Central memory CD8-positive, alpha-beta T cell (primary cell): ENCODE measurements at places on chromosomes 5 and 9.

GRCh38 chr9:134243778-134244467 lies 79.6 kb upstream of the RNU6ATAC start:
- no peak for DNase-seq

DNA sequence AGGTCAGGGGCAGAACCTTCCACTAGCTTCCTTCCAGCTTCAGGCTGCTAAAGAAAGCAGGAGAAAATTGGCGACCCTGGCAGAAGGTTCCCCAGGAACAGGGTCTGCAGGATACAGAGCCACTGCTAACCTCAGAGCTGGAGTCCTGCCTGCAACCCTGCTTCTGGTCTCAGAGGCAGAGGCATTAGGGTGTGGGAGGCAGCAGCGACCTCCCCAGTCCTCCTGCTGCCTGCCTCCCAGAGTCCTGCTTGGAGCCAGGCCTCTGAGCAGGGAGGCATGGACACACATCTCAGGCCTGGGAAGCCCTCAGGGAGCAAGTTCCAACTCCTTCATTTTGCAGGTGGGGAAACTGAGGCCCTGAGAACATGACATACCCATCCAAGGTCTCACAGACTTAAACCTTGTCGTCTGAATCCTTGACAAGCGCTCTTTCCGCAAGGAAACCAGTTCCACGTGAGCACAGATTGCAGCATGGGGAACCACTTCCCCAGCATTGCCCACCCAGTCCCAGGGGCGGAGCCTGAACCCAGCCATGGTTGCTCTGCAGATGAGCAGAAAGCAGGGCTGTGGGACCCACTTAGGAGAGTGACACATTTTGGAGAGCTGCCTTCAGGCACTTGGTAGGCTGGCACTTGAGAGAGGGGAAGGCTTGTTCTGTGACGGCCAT lies 28.2 kb upstream of the HAND1 start:
- no peak for DNase-seq

DNA sequence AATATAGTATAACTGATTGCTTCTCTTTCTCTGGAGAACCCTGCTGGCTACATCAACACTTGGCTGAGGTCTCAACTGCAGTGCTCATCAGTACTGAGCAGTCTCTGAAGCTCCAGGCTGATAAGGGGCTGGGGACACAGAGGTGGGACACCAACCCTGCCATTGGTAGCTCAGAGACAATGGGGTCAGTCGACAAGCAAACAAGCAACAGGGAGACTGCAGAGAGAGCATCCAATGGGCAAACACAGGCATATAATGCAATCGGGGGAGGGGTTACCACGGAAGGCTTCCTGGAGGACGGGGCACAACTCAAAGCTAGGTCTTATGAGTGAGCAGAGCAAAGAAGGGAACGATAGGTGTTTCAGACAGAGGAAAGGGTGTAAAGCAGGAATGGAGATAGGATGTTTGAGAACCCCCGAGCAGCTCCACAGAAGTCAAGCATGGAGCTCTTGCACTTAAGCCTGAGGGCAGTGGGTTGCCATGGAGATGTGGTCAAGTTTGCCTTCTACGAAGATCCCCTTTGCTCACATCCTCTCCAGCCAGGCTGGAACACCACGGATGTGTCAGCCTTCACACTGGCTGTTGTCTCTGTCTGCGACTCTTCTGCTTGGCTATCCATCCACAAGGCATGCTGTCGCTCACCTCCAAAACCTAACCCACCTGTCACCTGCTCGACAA lies 21.5 kb upstream of the AKNA start:
- DNase-seq: no peak

DNA sequence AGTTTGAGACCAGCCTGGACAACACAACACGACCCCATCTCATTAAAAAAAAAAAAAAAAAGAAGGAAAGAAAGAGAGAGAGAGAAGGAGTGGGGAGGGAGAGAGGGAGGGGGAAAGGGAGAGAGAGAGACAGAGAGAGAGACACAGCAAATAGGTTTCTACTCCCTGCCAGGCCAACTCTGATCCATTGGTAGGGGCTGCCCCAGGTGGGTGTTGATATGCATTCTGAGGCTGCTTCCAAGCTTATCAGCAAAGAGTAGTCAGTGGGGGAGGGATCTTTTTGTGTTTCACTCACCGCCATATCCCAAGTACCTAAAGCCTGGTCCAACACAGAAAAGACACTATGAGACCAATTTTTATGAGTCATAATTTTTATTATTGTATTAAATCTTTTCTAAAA lies 57.0 kb upstream of the SAP30L start:
- no peak for DNase-seq

- no peak for DNase-seq
These were observed 18.6 kb downstream of the ANKHD1 start for GRCh38 chr5:140420226-140420570.

DNA sequence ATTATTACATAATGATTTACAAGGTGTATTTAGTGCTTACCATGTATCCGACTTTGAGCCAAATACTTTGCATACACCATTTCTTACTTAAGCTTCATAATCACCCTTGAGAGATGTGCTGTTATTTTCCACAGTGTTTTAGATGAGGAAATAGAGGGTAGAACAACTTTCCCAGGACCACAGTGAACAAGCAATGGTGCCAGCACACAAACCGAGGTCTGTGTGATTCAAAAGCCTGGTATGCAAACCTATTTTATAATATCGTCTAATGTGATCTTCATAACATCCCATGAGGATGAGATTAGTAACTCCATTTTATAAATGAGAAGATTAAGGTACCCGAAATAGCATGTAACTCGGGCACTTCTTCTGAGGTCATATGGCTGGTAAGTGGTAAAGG lies 294.7 kb downstream of the NSG2 start:
- no peak for DNase-seq

- no peak for DNase-seq
These were observed 58.6 kb downstream of the PCDHGC5 start for GRCh38 chr5:141547488-141547887.

GRCh38 chr5:150665044-150665443 lies 4.0 kb downstream of the MYOZ3 start:
- no peak for DNase-seq

- DNase-seq: no peak
These were observed 219.4 kb upstream of the TLE4 start for GRCh38 chr9:79352322-79352721.

DNA sequence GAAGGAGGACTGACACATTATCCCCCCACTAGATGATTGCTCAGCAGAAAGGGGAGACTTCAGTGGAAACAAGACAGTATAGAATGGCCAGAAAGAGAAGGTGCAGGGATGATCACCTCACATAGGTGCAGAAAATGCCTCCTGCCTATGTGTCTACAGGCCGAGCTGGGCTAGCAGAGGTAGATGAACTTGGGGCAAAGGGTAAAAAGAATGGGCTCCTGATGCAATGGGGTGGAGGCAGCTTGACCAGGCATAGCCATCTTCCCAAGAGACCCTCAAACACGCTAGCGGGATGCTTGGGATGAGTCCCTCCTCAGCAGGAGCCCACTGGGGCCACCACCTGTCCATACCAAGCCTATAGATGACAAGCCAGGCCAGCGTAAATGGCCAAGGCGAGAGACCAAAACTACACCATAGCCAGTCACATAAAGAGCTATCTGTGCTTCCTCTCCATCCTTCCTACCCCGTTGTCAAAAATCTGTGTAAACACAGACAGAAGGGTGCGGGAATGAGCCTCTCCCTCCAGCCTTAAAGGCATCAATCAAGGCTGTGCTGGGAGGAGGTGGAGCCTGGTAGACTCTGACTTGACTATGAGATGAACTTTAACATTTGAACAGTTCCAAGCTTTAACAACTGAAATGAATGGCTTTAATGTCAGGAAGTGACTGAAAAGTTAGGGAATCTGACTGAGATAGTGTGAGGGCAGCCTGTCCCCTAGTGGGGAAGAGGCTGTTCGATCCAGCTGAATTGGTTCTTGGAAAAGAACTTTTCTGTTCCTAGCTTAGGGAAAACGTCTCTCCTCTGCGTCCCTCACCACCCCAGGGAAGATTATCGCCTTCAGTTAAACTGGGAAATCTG lies 10.4 kb downstream of the C9orf152 start:
- DNase-seq: no peak

- DNase-seq: no peak
These were observed 241.2 kb upstream of the TNC start for GRCh38 chr9:115359017-115359780.

DNA sequence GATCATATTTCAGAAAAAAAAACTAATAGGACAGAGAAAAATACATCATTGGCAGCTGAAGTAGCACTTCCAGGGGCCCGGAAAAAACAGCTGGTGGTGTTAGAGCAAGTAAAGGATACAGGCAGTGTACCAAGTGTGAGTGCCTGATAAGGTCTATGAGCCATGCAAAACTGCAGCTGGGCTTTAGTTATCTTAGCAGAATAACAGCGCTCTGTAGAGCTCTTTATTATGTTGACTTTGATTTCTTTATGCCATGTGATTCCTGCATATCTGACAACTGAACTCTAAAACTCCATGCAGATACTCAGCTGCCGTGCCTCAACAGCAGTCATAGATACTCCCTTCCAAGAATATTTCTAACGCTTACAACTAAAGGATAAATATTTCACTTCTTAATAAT lies 119.5 kb downstream of the CAAP1 start:
- DNase-seq: no peak

DNA sequence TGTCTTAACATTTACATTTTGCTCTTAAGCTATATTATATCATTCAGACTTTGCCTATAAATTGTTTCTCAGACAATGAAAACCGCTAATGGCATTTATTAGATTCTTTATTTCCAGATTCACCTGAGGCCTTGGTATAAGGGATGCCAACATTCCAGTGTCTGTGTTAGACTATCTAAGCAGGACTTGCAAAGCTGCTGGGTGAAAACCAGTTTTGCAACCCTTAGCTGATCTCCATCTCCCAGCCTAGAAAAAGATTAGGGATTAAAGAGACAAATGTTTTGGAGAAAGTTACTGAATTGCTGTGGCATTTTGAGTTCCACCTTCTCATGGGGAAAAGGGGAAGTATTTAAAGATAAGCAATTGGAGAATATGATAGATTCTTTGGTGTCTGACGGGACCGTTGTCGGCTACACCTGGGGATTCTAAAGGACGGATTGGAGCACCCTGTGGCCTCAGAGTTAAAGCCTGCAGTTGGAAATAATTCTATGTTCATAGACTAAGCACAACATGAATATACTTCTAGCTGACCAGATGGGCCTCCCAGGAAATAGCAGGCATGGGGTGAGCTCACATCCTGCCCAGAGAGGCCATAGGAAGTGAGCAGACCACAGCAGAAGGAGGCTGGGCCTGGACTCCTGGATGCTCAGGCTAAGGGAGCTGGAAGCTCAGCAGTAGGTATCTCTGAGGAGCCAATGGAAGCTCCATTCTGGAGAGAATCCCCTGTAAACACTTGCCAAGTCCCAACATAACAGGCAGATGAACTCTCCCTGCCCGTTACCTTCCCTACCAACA lies 21.8 kb downstream of the ENTREP1 start:
- DNase-seq: no peak

DNA sequence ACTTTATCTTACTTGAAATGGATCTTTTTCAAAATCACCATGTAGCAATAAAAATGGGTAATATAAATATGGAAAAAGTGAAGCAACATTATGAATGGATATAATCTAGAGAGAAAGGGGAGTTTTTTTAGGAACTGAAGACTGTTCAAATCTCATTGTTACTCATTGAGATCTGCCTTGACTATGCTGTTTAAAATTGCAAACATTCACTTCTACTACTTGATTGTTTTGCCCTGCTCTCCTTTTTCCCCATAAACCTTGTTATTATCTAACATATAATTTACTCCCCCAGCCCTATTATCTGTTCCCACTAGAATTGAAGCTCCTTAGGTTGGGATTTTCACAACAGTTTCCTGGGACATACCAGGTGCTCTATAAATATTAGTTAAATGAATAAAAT lies 22.0 kb downstream of the PAM start:
- DNase-seq: no peak

- no peak for DNase-seq
These were observed 1.8 kb downstream of the GZMA start for GRCh38 chr5:55104036-55104772.

GRCh38 chr5:55306641-55307382 lies 682 bp downstream of the DHX29 start:
- DNase-seq: no peak

DNA sequence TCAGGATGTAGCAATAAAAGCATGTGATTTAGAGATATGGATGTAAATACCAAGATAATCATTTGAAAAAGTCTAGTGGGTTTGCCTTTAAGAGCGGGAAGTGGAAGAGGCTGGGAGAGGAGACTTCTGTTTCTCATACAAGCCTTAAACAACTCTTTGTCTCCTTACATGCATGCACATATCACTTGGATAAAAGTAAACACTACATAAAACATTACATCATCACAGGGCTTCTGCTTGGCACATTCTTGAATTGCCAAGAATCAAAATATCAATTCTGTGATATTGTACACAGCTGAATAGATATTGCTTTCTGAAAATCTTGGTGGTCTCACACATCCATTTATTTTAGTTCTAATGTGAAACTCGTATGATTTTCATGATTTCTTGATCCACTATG lies 57.6 kb downstream of the FOXD1 start:
- DNase-seq: no peak

DNA sequence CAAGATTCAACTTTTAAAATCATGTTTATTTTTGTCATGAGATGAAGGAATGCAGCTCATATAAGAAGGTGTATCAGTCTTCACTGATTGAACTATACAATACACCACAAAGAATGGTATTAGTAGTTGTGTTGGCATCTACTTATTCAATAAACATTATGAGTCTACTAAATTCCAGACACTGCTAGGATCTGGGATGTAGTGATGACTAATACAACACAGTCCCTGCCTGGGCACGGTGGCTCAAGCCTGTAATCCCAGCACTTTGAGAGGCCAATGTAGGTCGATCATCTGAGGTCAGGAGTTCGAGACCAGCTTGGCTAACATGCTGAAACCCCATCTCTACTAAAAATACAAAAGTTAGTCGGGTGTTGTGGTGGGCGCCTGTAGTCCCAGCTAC lies 171.4 kb upstream of the NFIB start:
- DNase-seq: no peak

DNA sequence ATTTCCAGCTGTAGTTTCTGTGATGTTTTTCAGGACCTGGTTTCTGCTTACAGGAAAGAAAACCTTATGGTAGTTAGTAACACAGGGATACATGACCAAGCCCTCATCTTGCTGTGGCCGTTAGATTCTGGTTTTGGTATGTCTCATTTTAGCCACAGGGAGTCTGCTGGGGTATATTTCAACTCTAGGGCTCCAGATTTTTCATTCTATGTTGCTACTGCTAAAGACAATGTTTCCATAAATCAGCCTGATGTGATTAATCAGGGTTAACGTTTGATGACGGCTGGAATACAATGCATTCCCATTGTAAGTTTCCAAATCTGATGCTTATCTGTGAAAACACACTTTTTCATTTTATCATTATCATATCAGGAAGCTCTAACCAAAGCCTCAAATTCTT lies 48.2 kb downstream of the P4HA2 start:
- DNase-seq: no peak
